Stimulated activated CD4-positive, alpha-beta T cell treated with anti-CD3 and anti-CD28 coated beads, Interleukin-1b, Interleukin-23, amount 100 ng/mL, for 48 hours (primary cell): ENCODE measurements at places on chromosomes 7 and 10.

- no peak for DNase-seq
Measured at GRCh38 chr7:152899004-152899403, 139.5 kb downstream of the ACTR3B start.

DNA sequence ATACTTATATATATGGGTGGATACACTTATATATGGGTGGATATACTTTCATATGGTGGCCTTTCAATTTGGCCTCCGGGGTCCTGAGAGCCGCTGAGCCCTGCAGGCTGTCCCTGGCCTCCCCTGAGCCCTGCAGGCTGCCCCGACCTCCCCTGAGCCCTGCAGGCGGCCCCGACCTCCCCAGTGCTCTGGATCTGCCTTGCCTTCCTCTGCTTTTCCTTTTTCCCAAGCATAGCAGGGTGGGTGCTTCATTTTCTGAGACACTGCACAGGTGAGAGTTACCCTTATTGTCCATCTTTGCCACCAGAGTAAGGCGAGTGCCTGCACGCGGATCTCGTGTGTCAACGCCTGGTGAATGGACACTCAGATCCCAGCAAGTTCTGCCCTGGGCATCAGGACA is 106.6 kb downstream of the VIPR2 start:
- DNase-seq = no peak

- no peak for DNase-seq
Measured at GRCh38 chr10:119166564-119166963, 1.1 kb upstream of the SFXN4 start.

DNA sequence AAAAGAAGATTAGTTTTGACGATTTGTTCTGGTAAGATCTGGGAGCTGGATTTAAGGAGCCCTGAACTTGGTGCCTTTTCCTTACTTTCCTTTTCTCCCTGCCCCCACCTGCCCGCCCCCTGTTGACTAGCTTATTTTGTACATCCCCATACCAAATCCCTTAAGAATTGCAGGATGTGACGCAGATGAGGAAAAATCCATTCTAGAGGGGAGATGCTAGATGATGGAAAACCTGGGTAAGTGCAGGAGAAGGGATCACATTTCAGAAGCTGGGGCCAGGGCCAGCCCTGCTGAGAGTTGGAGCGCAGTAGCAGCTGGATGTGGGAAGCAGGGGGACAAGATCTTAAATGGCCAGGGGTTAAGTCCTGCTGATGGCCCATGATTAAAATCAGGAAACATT is 93.9 kb downstream of the CCDC3 start:
- no peak for DNase-seq

DNA sequence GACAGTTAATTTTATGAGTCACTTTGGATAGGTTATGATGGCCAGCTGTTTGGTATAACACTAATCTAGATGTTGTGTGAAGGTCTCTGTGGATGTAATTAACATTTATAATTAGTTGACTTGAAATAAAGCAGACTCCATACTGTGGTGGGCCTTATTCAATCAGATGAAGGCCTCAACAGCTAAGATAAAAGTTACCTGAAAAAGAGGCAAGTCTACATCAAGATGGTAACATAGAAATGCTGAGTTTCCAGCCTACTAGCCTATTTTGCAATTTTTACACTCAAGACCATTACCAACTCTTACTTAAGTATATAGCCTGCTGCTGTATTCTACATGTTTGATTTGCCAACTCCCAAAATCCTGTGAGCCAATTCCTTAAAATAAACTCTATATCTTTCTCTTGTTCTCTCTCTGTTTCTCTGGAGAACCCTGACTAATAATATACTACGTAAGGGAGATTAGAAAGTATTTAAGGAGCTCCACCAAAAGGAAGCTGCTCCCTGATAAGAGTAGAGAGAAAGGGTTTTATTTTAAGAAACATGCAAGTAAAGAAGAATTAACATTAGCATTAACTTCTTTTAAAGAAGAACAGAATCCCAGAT is 42.7 kb downstream of the ZNF438 start:
- no peak for DNase-seq

DNA sequence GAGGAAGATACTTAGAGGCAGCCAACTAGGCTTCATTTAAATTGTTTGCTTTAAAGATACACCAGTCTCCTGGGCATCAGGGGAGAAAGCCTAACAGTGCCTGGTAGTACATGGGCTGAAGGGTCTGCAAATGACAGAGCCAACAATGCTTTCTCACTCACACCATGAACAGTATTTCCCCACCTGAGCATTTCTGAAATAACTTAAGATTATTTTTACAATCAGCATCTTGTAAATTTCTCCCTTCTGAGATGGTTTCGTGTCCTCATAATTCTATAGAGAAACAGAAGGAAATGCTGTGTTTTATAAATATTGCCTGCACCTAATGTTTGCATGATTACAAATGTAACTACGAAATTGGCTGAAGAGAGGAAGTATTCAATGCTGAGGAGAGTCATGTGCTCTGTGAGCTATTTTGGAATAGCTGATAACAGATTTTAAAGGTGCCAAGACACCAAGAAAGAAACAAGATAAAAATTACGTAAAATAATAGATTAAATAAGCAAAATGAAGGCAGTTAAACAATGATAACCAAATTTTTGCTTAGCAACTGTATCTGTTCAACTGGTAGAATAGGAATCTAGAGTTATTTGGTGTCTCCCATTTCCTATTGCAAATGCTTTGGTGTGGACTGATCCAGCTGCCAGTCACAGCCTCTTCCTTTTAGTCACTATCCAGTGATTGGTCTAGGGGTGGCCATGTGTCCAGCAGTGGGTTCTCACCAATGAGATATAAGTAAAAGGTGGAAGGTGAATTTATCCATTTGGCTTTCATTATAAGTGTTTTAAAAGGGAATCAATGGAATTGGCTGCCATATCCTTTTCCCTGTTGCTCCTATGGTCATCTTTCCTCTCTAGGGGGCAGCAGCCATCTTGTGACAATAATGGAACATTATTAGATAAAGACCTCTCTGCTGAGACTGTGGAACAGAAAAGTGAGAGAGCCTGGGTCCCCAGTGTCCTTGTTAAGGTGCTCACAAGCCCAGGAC is 167.9 kb upstream of the SLC26A5 start:
- DNase-seq = no peak

- DNase-seq = no peak
Measured at GRCh38 chr10:91061608-91062007, 140.7 kb upstream of the ANKRD1 start.

DNA sequence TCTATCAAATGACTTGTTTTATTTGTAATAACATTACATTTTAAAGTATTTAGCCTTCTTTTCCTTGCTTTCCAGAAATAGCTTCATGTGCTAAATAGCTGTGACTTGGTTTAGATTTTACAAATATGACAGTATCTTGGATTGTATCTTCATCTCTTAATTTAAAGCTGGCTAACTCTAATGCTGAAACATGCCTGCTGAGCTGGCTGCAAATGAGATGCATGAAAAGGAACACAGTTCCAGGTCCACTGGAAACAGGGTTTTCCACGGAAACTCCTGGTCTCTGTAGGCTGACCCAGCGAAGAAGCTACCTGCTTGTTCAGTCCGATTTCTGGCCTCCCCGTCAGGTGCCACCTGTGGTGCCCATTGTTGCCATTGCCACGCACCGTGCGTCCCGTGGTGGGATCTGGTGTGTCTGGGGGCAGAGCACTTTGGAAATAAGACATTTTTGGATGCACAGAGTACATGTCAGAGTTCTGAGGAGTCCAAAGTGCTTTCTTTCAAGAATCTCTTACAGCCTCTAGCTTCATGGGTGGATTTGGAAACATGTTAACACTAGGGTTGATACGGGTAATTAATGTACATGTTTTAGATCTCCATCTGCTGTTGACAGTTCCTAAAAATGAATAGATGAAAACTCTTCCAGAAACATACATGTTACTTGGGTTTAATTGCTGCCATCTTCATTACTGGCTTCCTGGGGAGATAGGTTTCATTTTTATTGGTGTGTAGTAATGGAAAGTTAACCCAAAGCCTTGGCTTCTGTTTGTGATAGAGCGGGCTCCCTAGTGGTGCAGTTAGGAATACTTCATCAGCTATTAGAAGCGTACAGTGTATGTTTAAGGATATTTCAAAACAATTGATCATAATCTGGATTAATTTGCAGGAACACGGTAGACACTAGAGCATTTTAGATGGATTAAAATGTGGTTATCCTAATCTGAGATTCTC is 45.0 kb downstream of the SHH start:
- no peak for DNase-seq

DNA sequence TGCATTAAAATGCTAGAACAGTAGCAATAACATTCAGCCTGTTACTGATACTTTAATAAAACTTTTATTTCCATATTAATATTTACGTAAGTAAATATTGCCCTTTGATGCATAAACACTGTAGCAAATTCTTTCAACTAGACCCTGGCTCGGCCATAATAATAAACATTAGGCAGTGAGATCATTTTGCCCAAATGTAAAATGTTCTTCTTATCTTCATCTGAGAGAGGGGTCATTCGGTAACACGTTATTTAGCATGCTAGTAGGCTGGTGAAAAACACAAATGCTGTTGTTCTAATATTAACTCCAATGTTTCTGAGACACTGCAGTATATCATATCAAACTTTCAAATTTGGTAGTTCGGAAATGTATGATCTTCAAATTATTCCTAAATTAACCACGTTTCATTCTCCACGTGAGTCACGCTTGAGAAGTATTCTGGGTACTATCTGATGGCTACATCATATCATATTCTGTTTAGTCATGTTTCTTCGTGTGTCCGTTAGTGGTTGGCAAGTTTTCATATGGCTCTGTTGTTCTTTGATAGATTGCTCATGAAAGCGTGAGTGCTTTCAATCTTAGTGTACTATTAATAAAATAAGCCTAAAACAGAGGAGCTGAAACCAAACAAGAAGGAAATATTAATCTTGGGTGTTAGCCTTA is 145.8 kb downstream of the NSUN6 start:
- DNase-seq = no peak

DNA sequence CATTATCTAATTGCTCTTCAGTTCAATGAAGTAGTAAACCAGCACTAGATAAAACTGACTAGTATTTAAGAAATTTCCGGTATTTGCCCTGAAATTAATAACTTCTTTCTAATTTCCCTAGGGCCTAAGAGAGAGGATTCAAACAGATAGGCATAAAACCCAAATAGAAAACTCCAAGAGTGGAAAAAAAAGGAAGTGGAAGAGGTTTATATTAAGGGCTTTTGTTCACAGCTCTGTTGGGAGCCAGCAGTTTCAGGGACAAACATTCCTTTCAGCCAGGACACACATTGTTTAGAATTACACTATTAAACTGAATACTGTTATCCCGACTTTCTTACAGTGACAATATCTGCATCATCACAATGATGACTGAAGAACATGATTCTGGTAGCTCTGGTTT is 3.6 kb downstream of the ODAD2 start:
- DNase-seq = no peak

DNA sequence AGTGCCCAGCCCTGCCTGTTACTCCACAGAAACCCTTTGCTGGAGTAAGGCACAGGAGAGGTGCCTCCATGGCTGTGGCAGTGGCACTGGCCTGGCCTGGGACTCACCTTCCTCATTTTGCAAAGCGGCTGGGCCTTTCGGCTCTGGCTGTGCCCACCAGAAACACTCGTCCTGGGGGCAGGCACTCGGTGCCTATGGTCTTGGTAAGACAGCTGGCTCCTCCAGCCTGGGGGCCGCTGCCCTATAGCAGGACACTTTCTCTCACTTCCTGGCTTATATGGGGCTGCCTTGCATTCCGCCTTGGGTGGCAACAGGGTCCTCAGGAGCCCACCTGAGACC is 13.2 kb downstream of the ZMIZ1 start:
- DNase-seq = no peak

GRCh38 chr7:73995821-73996511 is 32.0 kb upstream of the ELN start:
- no peak for DNase-seq

- no peak for DNase-seq
Measured at GRCh38 chr10:132192076-132192975, 5.6 kb downstream of the DPYSL4 start.

DNA sequence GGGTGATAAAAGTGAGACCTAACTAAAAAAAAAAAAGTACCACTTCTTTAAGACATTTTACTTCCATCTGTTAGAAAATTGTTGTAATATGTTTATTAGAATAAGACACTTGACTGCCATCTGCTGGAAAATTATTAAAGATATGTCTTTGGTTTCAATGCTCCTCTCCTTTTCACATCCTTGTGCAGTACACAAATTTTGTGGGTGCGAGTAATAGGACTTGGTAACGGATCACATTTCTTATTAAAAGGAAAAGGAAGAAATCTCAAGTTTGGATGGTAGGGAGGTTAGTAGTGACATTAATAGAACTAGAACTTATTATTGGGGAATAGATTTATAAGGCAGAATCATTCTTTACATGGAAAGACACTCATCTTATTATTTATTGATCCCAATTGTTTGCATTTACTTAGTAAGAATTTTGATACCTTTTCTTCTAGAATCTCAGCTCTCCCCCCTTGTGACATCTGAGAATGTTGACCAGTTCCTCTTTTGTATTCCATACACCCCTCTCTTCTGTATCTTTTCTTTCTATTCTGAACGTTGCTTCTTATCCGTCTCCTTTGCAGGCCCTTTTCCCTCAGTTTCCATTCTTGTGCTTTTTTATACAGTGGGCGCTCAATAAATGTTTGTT is 43.0 kb upstream of the RPA3 start:
- no peak for DNase-seq

GRCh38 chr10:110491346-110491745 is 6.4 kb upstream of the DUSP5 start:
- no peak for DNase-seq

- DNase-seq = no peak
Measured at GRCh38 chr7:20290505-20291111, 40.1 kb upstream of the ITGB8 start.

GRCh38 chr7:78528964-78529363 is 730.4 kb downstream of the PHTF2 start:
- DNase-seq = no peak

DNA sequence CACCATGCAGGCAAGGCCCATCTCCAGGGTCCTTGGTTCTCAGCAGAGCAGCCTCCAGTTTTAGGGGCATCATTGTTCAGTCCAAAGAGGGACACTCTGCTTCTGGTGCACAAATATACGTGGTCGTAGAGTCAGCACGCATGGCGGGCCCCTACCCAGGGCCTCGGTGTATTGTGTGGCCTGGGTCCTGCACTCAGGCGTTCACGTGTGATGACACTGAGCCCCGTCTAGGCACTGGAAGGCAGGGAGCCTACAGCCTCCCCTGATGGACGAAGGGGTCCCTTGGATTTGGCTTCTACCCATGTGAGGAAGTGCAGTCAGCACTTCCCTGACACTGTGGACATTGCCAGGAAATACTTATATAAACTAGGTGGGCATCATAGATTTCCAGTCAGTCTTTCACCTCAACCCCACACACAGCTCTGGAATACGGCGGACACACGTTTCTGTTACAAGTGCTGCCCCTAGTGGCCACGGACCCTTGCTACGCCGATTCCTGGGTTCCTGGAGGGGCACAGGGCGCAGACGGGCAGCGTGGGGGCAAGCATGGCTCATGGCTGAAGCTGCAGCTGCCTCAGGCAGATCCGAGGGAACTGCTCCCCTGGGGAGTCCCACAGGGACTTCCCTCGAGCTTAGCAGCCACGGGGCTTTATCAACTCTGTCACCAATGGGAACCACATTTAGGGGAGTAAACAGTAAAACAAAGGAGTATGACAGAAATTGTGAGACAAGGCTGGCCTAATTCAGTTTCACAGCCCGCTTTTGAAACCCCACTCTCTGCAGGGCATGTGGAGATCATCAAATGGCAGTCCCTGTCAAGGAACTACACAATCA is 25.4 kb downstream of the AIFM2 start:
- no peak for DNase-seq
